Urinary bladder (tissue), 4 donors: ENCODE measurements at places on chromosomes 4 and X.

DNA sequence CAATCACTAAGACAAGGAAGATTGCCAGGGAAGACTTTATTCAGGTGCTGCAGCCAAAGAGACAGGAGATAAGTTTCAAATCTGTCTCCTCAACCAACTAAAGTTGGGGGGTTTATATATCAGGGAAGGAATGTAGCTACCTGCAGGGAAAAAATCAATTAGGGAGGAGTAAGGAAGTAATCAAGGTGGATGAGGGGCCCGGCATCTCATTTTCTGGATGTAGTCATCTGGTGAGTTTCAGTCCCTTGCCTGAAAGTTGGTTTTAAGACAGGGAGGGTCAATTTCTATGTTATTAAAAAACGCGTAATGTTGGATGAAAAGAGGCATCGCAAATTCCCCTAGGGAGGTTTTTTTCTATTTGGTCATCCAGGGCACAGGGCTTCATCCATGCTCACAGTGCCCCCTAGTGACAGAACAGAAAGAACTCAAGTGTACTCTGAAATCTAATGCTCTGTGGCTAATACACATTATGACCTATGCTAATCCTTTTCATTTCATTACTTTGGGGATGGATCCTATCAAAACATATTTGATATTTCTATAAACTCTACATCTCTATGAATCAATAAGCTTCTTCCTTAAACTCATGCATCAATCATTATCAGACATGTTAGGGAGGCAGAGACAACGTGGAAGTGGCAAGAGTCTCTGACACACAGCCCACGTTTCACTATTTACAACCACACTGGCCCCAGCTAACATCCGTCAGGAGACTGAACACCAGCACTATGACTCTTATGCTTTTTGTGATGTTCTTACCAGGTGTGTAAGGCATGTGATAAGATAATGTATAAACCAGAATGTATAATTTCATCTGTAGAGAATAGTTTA lies 1577.0 kb upstream of the TENM3 start:
- DNase-seq: no peak

DNA sequence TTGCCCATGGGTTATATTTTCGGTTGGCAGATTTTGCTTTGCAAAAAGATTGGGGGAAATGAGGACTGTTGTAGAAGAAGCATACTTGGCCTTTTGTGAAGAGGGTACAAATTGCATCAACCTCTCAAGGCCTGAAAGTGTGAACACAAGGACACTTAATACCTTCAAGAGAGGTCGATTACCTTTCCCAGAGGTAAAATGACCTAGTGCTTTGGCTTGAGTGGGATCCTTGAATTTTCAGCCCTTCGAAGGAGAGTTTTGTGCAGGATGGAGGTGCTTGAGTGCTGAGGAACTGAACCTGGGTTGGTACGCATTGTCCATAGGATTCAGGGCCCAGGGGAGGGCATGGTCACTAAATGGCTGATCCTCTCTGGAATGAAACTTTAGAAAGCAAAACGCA lies 27.6 kb upstream of the NKAP start:
- DNase-seq: no peak

DNA sequence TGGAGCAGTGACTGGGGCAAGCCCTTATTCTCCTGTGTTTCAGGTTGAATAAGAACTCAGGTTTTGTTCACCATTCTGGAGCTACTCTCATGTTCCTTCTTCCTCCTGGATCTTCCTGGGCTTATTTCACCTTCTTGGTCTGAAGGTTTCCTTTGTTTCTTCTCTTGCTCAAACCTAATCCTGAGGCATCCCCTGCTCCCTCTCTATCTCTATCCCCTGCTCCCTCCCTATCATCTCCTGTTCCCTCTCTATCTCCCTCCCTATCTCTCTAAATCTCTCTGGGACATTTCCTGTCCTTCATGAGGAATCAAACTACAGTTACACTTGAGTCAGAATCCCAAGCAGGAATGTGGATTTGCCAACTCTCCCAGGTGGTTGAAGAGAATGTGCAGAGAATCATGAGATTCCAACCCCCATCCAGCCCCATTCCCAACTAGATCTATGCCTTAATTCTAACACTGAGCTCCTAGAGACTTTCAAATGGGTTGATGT lies 134.9 kb upstream of the ZIC3 start:
- no peak for DNase-seq

DNA sequence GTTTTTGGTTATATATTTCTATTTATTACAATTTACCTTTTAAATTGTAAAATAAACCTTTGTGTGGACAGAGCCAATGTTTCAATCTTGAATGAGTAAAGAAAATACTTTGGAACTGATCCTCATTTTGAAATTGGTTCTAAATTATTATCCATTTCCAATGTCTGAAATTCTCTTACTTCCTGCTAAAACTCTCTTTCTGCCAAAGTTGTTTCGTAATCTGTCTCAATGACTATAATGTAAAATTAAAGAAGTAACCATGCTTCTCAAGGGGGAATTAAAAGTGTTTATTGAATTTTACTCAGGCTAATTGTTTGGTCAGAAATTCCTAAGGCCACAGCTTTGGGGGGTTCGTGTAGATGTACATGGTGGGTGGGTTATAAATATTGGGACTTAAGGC lies 34.8 kb downstream of the YIPF6 start:
- DNase-seq: no peak

DNA sequence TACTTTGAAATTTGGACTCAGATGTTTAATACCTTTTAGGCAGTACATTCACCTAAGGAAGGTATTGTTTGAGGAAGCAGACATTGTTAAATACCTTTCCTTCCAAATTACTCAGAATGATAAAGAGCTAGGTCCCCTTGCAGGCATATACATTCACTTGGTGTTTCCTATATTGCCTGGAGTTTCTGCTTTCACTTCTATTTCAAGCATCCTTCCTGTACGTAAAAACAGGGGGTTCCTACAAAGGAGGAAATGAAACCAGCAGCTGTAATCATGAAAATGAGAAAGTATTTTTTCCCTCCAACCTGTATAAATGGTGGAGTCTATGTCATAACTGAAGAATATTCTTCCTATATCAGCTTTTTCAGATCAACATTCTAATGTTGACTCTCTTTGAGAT lies 90.4 kb upstream of the RASGEF1B start:
- DNase-seq: no peak

DNA sequence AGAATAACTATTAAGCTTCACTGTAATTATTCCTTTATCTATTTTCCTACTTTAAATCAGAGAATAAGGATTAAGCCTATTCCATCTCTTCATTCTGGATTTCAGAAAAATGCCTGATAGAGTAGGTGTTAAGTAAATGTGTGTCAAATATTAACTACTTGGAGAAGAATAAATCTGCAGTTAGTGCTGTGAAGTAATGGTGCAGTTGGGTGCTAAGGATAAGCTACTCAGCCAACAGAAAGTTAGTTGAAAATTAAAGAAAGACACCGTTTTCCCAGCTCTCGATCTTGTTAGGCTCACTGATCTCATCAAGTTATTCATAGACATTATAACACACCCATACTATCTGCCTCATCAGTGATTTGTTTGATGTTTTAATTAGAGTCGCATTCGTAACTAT lies 7.1 kb downstream of the PF4V1 start:
- no peak for DNase-seq

- DNase-seq: no peak
Measured at GRCh38 chr4:76585897-76586360, 150.9 kb downstream of the SHROOM3 start.

DNA sequence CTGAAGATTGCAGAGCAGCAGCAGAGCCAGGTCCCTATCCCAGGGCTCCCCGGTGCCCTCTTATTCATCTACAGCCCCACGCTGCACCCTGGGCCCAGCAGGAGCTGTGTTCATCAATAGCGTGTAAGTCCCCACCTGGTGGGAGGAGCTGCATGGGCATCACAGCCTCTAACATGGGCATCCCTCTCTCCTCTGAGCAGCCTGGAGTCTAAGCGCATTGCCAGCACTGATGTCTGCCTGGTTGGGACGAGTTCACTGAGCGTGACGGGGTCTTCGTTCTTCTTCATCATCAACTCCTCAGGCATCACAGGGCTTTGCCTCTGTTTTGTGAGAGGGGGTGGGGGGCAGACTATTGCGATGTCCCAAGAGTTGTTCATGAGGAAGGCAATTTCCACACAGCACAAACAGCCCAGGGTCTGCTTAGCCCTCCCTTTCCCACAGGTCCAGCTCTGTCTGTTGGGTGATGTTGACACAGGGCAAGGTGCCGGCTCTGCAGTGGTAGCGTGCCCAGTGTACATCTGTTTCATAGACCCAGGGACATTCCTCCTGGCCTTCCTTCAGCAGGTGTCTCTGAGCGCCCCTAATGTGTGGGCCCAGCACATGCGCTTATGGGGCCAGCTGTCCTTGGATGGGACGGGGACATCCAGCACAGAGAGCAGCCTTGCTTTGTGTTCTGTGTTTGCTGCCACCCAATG lies 85.9 kb downstream of the SORCS2 start:
- no peak for DNase-seq
